ENCODE measurements at places on chromosomes 16 and 17.

DNA sequence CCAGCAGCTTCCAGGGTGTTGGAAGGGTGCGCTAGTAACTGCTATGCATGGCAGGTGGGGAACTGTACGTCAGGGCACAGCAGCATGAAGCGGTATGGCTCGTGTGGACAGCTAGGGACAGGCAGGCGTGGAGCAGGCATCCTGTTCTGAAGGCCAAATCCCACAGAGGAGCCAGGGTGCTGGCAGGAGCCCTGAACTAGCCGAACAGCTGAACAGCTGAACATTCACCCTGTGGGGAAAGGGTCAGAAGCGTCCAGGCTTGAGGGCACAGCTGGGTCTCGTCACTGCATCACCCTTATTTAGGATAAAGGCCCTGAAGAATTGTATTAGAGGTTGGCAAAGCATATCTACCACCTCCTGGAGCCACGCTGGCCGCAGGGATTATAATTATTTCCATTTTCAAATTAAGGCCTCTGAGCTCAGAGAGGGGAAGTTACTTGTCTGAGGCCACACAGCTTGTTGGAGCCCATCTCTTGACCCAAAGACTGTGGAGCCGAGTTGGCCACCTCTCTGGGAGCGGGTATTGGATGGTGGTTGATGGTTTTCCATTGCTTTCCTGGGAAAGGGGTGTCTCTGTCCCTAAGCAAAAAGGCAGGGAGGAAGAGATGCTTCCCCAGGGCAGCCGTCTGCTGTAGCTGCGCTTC lies 3.3 kb upstream of the STH start:
- no peak for DNase-seq

DNA sequence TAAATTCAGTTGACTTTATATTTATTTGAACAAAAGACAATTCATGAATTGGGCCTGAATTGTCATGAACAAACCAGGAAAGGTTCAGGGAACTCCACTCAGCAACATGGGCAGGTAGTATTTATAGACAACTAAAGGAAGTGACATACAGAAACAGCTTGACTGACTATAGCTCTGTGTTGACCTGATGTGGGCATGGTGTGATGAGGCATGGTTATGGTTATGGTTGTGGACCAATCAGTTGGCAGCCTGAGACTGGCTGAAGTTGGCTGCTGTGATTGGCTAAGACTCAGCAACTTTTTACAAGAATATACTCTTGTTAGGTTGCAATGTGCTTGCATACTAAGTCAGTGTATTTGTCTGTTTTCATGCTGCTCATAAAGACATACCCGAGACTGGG lies 108.4 kb downstream of the HS3ST3B1 start:
- DNase-seq: no peak

DNA sequence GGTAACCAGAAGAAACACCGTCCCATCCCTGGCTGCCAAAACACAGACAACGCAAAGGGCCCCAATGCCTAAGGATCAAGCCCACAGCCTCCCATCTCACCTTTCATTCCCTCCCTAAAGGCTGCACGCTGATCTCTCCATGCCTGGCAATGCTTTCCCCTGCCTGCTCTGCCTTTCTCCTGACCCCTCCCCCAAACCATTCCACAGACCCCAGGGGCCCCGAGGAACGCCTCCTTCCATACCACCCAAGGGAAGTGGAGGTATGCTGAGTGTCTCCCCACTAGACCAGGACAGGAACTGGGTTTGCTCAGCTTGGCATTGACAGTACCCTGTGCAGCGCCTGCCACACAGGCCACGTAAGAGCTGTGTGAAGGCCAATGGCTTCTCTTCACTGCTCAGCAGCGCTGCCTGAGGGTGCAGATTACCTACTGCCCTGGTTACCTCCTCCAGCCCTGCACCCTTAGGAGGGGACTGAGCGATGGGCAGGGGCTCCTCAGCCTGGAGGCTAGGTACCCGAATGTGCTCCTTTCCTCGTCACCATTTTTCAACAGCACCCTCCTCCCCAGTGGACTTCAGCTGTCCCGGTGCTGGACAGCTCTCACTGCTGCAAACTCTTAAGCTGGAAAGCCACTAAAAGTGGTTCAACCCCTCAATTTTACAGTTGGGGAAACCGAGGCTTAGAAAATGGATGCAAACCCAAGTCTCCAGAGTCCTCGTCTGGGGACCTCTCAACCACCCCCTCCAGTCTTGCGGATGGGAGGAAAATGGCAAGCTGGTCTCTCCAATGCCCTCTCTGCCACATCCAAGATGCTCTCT lies 45.0 kb downstream of the SRCIN1 start:
- no peak for DNase-seq

- DNase-seq: no peak
Measured at GRCh38 chr17:36837195-36837938, 99.9 kb upstream of the LHX1 start.

GRCh38 chr16:88566158-88566557 lies 4.0 kb upstream of the ZC3H18 start:
- DNase-seq: no peak

DNA sequence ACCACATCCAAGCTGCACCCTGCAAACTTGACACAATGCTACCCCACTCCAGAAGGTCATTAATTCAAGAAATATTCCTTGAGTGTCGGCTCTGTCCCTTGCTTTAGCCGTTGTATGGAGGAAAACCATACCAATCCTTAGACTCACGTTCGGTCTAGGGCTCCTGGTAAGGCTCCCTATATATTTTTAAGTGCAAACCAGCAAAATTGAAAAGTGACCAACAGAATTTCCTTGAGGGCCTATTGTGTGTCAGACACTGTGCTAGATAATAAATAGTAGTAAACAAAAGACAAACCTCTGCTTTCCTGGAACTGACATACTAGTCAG lies 390 bp upstream of the BBS2 start:
- DNase-seq: no peak

GRCh38 chr16:89031715-89032659 lies 55.0 kb upstream of the CBFA2T3 start:
- peak; percentile 58 for DNase-seq

DNA sequence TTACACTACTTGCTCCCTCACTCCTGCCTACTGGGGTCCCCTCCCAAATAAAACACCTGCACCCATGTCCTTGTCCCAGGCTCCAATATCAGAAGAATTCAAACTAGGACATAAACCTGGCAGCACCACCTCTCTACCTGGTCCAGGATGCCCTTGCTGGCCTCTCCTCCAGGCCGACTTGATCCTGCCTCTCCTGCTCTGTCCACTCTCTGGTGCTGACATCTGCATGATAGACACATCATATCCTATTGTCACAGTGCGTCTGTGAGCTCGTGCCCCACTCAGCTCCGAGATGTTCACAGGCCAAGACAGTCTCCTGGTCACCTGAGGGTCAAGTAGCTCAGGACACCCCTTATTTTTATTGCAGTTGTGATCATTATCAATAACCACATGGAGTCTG lies 31.5 kb upstream of the GRIN2A start:
- DNase-seq: no peak

DNA sequence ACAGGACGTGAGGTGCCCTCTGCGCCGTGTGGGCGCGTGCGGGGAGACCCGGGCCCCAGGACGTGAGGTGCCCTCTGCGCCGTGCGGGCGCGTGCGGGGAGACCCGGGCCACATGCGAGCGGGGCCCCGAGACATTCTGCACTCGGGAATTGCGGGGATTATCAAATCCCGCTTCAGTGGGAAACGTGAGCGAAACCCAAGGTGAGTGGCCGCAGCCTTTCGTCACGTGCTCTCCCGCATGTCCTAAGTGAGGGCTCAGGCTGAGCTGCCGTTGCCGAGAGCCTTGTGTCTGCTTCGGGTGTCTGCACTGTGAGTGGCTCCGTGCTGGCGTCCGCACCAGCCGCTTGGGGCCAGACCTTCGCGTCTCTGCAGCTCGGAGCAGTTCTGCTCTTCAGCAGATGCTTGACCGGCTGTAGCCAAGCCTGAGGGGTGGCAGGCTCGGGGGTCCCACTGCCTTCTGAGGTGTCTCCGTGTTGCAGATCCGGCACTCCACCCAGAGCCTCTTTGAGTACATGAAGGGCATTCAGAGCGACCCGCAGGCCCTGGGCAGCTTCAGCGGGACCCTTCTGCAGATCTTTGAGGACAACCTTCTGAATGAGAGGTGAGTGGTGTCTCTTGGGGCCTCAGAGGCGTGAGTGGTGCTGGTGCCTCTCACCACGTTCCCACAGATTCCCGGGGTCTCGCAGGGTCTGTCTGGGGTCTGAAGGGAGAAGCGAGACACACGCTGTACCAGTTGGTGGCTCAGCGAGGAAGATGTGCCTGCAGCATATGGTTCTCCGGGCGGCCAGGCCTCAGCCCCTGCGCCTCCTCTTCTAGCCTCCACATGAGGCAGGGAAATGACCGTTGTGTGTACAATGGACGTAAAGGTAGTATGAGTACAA lies 90.5 kb upstream of the ZNF750 start:
- no peak for DNase-seq

DNA sequence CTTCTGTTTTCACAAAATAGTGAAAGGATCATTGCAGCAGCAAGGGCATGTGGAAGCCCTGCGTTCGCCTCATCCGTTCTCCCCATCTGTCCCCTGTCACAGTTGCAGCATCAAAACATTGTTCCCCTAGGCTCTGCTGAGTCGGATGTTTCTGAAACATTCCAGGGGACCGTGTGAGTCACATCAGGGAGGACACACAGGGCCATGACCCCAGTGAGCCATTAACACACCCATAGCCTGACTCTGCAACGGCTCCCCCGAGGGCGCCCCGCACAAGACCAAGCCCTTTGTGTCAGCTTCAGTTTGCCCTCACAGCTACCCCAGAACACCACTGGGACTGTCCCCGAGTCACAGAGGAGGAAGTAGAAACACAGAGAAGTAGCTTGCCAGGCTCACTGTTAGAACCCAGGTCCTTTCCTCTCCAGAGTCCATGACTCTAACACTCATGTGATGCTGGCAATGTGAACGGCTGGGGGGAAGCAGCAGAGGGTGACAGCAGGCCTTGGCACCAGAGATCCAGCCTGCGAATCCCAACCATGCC lies 63.3 kb upstream of the HSBP1 start:
- no peak for DNase-seq

- DNase-seq: no peak
Measured at GRCh38 chr16:62036101-62036801, at the start of gene CDH8. Gene CDH8 (minus strand): TSS chr16:62036438. CDS start chr16:62021403, 15,035 bp downstream.

GRCh38 chr17:39841134-39841683 lies 22.9 kb downstream of the IKZF3 start:
- DNase-seq: no peak

- DNase-seq: no peak
Measured at GRCh38 chr16:68273459-68273858, 9.1 kb downstream of the SLC7A6 start.
